ENCODE measurements at places on chromosomes 13 and 19.
A peak's percentile ranks its signal among the peaks of the same experiment; 100 is the strongest.

DNA sequence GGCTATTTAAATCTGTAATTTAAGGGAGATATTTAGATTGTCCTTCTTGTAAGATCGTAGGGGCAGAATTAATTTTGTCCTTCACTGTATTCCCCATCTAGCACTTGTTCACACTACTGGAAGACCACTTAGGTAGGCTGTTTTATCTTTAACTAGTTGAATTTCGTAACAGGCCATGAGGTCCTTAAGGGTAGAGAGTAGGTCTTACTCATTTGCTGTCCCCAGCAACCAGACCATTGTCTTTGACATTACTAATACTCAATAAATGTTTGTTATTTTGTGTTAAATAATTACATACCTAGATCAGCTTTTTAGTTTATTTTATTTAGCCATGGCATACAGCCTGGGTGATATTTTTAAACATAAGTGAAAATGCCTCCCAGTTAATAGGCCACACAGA lies 177.1 kb downstream of the PCCA start:
- no peak for DNase-seq

GRCh38 chr13:26323764-26324163 lies 69.8 kb downstream of the CDK8 start:
- DNase-seq, result no peak

GRCh38 chr13:25085125-25085742 lies 10.7 kb upstream of the PABPC3 start:
- peak; percentile 82 for DNase-seq

GRCh38 chr13:36966404-36966803 lies 32.7 kb downstream of the ALG5 start:
- no peak for DNase-seq

GRCh38 chr13:74889321-74889720 lies 592.6 kb downstream of the TBC1D4 start:
- no peak for DNase-seq

GRCh38 chr13:76879883-76880270 lies 6.3 kb downstream of the KCTD12 start:
- DNase-seq, result no peak

GRCh38 chr13:48938308-48938943 lies 37.3 kb upstream of the FNDC3A start:
- no peak for DNase-seq

GRCh38 chr19:44590245-44591059 lies 22.9 kb upstream of the IGSF23 start:
- no peak for DNase-seq

DNA sequence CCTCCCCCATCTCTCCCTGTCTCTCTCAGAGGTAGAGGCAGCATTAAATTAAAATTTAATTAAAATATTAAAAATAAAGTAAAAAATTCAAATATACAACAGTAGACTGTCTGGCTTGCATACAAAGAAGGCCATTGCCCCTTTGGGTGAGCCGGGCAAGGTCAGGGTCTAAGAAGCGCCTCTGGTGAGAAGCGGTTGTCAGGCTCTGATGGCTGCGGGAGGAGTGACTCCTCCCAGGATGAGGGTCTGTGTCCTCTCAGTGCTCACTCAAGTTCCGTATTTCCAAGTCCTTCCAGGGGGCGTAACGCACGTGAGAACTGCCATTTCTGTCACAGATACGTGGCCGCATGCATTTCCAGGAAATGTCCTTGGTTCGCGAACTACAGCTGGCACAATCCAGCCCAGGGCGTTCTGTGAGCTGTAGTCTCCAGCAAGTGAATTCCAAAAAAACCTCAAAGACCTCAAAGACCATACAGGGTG lies 737 bp upstream of the ZNF181 start:
- no peak for DNase-seq

DNA sequence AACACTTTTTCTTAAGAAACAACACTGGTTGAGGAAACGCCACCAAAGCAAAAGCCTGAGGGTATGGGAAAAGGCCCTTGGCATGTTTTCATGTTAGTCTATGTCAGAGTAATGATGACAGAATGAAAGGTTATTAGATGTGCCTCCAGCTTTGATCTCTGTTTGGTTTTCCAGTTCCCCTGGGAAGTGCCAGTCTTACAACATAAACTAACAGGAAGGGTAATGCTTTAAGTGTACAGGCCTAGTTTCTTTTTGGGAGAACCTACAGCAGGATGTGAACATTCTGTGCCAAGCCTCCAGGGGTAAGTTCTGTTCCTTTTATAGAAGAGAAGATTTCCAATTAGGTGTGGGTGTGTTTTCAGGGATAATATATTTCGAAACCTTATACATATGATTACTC lies 121.7 kb downstream of the FNDC3A start:
- no peak for DNase-seq

DNA sequence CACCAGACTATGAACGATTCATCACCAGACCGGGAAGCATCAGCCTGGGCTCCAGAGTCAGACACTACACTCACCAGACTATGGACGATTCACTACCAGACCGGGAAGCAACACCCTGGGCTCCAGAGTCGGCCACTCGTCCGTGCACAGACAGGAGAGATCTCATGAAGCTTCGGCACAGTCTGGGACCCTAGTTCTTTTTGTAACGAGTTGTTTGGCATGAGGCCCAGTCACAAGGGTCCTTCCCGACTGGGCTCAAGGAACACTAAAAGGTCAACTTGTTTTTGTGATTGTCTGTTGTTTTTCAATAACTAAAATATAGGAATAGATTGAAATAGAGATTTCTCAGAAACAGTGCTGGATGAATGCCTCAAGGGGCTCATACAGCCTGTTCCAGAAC lies 1141.6 kb upstream of the MIR17HG start:
- no peak for DNase-seq

GRCh38 chr13:25218019-25218418 lies 45.9 kb upstream of the AMER2 start:
- DNase-seq, result no peak

- DNase-seq, result no peak
Measured at GRCh38 chr13:31320946-31321345, 121.2 kb downstream of the B3GLCT start.

DNA sequence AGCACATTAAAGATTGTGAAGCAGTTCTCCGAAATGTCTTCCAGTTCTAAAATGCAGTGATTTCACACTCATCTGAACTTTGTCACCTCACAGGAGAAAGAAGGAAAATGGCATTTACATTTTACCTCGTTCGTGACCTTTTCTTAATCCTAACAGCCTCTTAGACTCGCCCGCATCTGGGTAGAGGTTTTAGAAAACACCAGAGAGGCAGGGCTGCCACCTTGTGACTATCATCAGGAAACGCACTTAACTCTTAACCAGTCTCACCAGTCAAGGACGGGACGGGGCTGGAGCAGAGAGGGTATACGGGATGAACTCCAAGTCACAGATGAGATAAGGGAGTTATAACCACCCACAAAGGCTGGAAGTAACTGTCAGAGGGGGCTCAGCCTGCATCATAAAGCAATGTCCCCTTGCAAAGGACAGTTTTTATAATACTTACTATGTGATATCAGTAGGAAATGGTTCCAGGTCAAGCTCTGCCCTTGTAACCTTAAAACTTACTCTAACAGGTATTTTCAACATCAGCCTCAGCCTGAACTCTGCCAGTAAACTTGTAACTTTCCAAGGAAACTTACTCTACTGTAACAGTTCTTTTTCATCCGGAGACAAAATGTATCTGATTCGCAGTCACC lies 8.6 kb upstream of the CEACAM6 start:
- DNase-seq, result peak; percentile 11

GRCh38 chr13:40017662-40018262 lies 362.3 kb downstream of the COG6 start:
- no peak for DNase-seq

DNA sequence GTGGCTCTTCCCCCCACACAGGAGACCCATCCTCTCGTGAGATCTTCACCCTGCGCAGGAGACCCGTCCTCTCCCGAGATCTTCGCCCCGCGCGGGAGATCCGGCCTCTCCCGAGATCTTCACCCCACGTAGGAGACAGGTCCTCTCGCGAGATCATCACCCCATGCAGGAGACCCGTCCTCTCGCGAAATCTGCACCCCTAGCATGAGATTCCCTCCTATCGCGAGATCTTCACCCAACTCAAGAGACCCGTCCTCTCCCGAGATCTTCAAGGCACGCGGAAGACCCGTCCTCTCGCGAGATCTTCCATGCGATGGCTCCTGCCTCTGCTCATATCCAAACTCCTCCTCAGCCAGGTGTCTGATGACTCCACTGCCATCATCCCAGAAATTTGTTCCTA lies 24.3 kb downstream of the LAIR2 start:
- no peak for DNase-seq

- DNase-seq, result no peak
Measured at GRCh38 chr13:27186295-27186694, 14.7 kb upstream of the USP12 start.

- no peak for DNase-seq
Measured at GRCh38 chr13:40026174-40026585, 370.7 kb downstream of the COG6 start.

DNA sequence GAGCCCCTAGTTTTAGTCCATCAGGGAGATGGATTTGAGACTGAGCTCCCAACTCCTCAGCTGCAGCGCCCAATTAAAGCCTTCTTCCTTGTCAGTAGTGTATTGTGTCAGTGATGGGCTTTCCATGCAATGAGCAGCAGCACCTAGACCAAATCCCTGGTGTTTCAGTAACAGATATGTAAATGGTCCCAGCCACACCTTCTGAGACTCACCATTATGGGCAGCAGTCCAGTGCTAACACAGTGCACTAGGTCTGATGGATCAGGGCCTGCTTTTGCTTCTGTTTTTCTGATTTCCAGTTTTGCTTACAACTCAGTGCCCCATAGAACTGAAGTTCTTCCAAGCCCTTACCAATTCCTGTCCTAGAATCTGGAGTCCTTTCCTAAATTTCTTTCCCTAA lies 41.8 kb upstream of the MIR17HG start:
- DNase-seq, result no peak

Data from midbrain (tissue), 1 donor.